ENCODE measurements at places on chromosomes 3 and 15.

DNA sequence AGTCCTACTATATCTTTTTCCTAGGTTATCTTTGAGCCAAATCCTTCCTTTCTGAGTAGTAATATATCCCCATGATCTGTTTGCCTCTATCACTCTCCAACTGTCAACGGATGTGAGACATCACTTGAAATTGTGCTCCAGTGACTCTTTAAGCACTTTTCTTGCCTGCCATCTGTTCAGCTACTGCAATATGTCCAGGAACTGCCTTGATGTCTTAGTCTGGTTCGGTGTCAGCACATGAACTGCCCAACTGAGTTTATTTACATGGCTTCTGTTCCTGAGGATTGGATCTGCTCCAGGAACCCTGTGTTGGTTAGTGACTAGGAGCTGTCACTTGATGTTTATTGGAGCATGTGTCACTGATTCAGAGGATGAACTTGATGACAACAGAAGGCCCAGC, 116.5 kb downstream of the SLC9A9 start:
- DNase-seq = no peak

DNA sequence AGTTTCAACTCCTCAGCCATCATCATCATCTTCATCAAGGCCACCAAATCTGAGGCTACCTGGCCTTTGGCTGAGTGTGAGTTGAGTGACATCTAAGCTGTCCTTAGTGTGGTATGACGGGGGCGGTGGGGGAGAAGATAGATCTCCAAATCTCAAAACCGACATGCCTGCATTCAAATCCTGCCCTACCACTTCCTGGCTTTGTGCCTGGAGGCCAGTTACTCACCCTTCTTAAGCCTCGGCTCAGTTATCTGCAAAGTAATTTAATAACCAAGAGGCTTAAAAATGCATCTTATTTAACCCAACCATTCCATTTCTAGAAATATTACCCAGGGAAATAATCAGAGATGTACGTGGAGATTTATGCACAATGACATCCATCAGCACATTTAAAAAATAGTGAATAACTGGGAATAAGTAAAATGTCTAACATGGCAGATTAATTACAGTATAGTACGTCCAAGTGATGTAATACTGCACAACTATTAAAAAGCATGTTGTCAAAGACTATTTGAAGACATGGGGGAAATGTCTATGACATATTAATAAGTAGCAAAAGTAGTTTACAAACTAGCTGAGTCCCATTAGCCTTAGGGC, 167.4 kb downstream of the NTRK3 start:
- DNase-seq = no peak

GRCh38 chr15:97517737-97518136, 442.8 kb upstream of the ARRDC4 start:
- no peak for DNase-seq

DNA sequence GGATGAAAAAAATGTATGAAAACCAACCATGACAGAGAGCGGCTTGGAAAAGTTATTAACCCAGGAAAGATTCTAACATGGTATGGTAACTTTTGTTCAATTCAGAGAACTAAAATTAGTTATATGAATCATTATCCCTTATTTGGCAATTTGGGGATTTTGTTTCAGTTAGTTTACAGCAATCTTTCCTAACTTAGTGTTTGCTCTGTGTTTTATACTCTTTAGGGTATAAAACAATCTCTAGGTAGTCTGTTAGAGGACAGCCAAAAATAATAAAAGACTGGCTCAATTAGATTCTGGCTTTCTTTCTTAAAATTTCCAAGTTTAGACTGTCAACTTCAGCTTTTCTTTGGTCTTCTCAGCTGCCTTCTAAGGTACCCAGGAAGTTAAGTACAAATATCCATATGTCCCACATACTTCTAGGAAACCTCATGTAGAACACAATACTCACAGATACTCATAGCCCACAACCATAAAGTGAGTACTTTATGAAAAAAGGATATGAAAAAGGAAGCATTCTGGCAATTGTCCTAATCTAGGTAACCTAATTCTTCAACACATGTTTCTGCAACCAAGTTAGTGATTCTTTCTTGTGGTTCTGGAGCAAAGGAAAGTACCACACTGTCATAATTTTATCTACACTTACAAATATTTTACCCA, 849.3 kb downstream of the ROBO1 start:
- DNase-seq = no peak

DNA sequence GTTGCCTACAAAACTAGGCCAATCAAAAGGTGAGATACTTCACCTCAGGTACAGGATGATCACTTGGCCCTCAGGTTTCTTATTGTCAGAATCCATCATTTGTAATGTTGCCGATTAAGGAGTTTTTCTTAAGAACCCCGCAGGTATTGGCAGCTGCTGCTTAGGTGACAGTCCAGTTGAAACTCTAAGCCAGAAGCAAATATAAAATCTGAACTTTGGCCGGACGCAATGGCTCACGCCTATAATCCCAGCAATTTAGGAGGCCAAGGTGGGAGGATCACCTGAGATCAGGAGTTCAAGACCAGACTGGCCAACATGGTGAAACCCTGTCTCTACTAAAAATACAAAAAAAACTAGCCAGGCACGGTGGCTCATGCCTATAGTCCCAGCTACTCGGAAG, 43.1 kb upstream of the SNTN start:
- DNase-seq = no peak

DNA sequence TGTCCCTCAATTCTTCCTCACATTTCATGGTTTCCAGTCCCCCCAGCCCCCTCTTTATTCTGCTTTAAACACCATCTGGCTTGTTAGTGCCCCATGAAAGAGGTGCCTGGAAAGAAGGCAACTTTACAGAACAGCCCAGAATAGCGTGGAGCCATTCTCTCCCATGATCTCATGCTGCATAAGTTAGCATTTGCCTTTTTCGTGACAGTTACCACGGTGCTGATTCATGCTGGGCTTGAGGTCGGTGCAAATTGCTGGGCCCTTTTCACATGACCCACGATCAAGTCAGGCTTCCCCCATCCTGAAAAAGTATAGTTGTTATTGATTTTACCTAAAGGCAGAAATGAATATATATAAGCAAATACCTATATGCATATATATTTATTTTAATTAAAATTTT, 29.6 kb downstream of the SQOR start:
- DNase-seq = no peak

DNA sequence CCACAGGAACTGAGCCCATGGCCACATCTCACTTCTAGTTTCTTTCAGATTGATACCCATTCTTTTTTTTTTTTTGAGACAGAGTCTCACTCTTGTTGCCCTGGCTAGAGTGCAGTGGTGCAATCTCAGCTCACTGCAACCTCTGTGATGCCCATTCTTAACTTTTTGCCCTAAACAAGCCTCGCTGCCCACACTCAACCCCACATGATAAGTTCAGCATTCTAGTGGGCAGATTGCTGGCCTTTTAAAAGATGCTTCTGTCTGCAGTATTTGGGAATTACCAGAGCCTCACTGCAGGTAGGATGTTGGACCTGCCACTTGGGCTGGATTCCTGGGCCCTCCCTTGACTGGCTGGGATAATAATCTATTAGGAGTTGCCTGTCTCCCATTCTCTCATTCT, 51.0 kb downstream of the TRANK1 start:
- no peak for DNase-seq

Measured in activated T-helper 1 cell treated with anti-CD3 and anti-CD28 coated beads, Interleukin-2, amount 50 U/mL, for 16 hours (primary cell).